ENCODE measurements at places on chromosomes 4 and X.

DNA sequence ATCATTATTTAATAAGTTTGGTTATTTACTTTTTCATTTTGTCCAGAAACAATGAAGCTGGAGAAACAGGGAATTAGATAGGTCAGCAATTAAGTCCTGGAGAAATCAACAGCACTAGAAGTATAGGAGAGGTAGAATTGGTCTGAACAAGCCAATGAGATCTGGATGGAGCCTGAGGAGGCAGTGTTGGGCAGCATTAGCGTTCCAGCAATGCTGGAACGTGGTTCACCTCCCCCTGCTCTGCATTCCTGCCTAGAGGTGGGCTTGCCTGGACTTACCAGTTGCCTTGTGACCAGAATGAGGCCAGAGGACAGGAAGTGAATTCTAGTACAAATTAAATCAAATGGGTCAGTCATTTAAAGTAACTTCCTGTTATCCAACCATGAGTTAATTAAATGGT, 4.6 kb downstream of the RASSF6 start:
- DNase-seq: no peak

- DNase-seq: no peak
Observed at GRCh38 chrX:140701480-140701879, 8.1 kb upstream of the LINC00632 start.

- no peak for DNase-seq
Observed at GRCh38 chr4:155954939-155955338, 1.3 kb upstream of the CTSO start.

- DNase-seq: no peak
Observed at GRCh38 chrX:103124284-103124683, 31.3 kb upstream of the NXF3 start.

DNA sequence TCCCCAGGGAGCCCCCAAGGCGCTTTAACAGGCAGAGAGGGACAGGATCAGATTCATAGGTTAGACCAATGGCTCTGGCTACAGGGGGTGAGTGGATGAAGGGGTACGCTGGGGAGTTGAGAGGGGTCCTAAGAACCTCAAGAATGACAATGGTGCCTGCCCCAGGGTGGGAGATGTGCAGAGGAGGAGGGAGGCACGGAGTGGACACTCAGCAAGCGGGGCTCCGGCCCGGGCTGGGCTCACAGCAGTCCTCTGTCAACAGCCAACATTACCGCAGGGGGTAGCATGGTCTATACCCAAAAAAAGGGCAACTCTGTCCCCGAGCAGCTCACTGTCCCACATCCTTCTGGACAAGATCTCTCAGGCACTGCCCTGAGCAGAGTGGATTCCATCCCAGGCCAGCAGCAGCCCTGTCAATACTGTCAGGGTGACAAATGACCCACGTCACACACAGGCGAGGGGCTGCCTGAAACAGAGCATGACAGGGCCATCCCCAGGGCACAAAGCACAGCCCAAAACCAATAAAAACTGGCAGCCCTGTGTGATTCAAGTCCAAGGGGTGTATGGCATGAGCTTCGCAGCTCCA, 47.7 kb upstream of the PPP2R2C start:
- DNase-seq: no peak

DNA sequence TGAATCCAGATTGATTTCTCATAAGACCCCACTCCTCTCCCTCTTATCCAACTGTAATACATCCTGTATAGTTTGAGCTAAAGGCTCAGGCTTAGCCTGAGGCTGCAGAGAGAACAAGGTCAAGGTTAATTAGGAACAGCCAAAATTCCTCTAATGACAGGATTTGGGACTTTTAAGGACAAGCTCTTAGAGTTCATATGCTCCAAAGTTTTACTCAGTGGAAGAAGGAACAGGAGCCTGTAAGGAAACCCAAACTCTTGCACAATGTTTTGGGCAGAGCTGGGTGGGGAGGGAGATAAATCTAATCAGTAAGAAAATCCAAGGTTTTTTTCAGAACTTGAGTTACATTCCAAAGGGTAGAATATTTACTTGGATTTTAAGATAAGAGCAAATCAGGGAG, 238.8 kb downstream of the QDPR start:
- DNase-seq: no peak

DNA sequence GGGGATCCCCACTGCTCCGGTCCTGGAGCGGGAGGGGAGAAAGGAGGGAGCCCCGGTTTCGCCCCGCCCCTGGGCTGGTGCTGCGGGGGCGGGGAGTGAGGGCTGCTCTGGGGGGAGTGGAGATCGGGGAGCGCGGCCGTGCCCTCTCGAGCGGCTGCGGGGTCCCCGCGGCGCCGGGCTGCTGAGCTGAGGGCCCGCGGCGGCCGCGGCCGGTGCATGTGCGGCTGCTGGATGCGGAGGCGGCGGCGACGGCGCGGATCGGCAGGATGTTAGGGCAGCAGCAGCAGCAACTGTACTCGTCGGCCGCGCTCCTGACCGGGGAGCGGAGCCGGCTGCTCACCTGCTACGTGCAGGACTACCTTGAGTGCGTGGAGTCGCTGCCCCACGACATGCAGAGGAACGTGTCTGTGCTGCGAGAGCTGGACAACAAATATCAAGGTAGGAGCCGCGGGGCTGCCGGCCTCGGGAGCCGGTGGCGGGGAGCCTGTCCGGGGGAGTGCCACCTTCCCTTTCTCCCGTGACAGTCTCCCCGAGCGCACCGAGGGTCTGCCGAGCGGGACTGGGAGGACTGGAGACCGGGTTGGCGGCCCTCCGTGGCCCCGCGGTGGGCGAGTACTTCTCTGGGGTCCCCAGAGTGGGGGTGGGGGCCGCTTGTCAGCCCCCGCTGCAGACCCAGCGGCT, at the start of gene ING2:
Gene ING2 (plus strand): TSS at position 129 of the 681 bp plus-strand sequence. CDS start 138 bp downstream, at position 267.
- no peak for DNase-seq

- DNase-seq: no peak
Observed at GRCh38 chrX:48924270-48924669, 5.4 kb upstream of the PIM2 start.

GRCh38 chrX:30144971-30145731, 70.2 kb upstream of the MAGEB2 start:
- DNase-seq: no peak

GRCh38 chr4:22595684-22596083, 79.8 kb upstream of the ADGRA3 start:
- no peak for DNase-seq

- DNase-seq: no peak
Observed at GRCh38 chr4:88098993-88099752, 59.3 kb downstream of the ABCG2 start.

GRCh38 chrX:39753293-39753996, 344.3 kb downstream of the BCOR start:
- no peak for DNase-seq

GRCh38 chr4:152727784-152728183, 48.0 kb upstream of the TMEM154 start:
- DNase-seq: no peak

DNA sequence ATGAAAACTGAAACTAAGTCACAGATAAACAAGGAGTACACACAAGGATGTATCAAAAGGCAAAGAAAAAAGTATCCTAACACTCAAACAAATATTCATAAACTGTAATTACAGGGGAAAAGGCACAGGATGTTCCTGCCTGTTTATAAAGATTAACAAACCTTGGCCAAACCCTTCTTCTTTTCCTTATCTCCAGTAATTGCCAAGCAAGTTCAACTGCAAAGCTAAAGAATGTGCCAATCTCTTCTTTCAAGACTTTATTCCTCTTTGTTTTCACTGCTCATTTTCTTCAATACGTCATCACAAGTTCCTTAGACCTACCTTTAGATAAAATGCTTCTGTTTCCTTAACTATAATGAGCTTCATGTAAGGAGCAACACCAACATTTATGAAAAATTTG, 171.2 kb downstream of the AMELX start:
- DNase-seq: no peak

DNA sequence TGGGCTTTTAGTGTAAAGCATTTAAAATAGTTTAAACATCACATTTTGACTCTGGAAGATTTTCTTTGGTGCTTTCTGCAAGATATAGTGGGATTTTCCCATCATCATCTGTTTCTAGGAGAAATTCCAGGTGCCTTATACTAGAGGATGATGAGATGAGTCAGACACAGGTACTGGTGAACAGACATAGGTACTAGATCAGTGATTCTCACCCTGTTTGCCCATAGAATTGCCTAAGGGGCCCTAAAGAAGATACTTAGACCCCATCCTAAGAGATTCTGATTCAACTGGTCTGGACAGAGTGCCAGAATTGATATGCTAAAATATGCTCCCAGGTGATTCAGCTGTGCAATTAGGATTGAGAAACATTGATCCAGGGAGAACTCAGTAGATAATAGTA, 9.7 kb downstream of the TSPAN7 start:
- no peak for DNase-seq

DNA sequence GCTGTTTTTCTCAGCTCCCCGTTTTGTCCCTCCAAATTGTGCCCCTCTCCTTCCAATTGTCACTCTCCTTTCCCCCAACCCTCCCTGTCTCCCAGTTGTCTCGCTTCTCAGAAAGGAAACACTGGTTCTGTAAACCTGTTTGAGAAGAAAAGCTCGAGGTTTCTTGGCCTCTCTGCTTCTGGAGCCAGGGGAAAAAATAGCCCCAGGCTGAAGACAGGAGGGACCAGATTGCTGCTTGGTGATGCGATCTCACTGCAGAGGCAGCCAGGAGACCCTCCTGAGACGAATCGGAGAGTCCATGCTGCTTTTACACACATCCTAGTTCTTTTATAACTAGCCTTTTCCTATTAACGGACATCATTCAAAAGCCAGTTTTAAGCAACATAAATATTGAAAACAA, 21.2 kb downstream of the TRIML1 start:
- DNase-seq: no peak

DNA sequence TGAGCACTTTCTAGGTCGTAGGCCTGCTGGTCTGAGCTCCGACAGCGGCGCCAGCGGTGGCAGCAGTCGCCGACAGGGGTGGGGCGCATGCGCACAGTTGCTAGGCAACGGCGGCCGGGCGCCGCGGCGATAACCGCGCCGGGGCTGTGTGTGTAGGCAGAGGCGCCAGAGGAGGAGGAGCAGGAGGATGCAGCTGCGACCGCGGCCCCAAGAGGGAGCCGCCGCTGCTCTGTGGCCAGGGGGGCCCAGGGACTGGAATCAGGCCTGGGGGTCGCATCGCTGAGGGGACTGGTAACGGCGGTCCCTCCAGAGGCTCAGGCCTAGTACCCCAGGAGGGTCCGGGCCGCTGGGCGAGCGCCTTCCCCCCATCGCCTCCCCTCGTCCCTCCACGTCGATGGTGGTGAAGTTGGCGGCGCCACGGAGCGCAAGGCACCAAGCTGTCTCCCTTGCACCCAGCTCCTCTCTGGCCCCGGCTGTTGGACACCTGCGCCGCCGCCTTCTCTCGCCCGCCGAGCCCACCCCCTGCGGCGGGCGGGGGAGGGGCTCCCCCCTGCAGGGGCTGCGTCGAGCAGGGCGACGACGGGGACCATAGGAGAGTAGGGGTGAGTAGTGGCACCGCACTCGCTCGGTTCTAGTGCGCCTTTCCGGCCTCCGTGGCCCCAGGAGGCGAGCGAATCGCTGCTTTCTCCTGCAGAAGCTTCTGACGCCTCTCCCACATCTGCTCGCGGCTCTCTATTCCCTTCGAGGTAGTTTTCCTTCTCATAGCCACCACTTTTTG, 58.6 kb upstream of the ZC4H2 start:
- peak; percentile 78 for DNase-seq

DNA sequence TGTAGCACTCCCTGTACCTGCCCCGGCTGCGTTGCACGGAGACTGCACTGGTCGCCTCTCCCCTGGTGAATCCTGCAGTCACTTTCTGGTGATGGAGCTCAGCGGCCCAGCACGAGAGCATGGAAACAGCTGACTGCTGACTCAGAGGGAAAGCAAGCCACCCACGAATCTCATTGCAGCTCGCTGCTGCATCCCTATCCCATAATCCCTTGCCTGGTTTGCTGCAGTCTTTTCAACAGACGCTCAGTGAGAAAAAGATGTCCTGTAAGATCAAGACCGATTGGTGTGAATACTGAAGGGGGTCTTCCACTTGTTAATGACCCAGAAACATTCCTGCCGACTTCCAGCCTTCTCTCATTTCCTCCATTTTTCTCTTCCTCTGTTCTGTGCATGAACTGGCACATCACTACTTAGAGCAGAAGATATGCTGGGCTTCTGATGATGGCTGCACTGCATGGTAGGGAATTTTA, 52.9 kb downstream of the TRIM2 start:
- DNase-seq: no peak

DNA sequence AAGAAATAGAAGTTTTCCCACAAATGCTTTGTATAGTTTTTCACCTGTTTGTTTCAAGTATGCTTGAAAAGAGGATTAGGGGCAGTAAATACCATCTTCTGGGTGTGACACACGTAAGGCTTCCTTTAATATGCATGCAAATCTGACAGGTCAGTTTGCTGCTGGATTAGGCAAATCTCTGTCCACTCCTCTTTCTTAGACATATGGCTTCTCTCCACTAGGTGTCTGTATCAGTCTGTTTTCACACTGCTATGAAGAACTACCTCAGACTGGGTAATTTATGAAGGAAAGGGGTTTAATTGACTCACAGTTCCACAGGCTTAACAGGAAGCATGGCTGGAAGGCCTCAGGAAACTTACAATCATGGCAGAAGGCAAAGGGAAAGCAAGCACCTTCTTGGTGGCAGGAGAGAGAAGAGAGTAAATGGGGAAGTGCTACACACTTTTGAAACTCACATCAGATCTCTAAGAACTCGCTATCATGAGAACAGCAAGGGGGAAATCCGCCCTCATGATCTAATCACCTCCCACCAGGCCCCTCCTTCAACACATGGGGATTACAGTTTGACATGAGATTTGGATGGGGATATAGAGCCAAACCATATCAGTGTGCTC, 66.9 kb downstream of the TAB3 start:
- no peak for DNase-seq

DNA sequence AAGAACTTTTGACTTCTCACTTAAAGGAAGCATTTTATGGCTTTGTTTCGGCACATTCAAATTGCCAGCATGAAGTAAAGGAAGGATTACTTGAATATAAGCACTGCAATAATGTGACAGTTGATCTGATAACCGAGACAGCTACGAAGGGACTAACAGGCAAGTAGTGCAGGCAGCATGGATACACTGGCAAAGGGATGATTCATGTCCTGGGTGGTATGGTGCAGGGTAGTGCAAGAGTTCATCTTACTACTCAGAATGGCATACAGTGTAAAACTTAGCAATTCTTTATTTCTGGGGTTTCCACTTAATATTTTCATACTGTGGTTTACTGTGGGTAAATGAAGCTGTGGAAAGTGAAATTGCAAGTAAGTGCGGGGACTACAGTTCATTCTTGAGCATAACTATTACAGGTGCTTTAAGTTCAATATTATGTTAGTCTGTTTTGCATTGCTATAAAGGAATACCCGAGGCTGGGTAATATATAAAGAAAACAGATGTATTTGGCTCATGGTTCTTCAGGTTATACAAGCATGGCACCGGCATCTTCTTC, 611.8 kb downstream of the SPOCK3 start:
- DNase-seq: no peak

- no peak for DNase-seq
Observed at GRCh38 chr4:11647433-11647832, 218.7 kb upstream of the HS3ST1 start.

DNA sequence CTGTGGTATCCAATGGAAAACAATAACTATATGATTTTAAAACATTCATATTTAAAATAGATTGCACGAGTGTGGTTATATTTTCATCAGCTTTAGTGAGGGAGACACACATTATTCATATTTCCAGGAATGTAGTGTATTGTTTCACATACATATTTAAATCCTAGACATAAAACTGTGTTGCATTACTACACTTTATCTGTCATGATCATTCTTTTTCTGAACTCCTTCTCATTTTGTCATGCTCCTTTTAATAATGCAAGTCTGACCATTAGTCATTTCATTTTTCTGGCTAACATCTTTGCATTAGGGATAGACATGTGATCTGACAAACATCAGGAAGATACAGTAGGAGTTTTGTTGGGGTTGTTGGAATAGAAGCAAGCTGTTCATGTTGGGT, 1382.7 kb downstream of the PCDH7 start:
- DNase-seq: no peak

- no peak for DNase-seq
Observed at GRCh38 chr4:70630162-70630561, 1.6 kb downstream of the ENAM start.

Measured in Right ventricle myocardium superior (tissue), 1 donor.